OCI-LY7 (cell line): ENCODE measurements at places on chromosomes 3 and 15. TPM values are rescaled to one million over a fixed set of nuclear protein-coding genes. Genes with fewer than 3 reads are reported as not detected.

PARP3 gene
- 11.0 and 12.0 TPM in 2 replicates for total RNA-seq

NSUN3 gene
- 13.5 and 17.7 TPM in 2 replicates for total RNA-seq

GRCh38 chr15:83318861-83319415, 34.5 kb upstream of the BNC1 start:
- DNase-seq: no peak

DNA sequence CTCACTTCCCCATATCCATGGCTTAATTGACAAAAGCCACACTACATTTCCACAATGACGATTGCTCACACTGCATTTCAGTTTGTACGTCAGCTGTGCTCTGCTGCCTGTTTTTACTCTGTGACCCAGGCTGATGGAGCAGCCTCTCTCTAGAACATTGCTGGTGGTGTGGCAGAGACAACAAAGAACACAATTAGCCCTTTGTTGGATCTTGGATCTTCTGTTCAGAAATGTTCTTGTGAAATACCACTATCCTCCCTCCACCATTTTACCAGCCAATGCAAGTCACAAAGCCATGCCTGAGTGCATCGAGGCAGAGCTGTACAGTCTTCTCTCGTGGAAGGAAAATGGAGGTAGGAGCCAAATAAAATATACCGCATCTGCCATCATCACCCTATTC, 56.9 kb upstream of the TBC1D5 start:
- DNase-seq: no peak

DNA sequence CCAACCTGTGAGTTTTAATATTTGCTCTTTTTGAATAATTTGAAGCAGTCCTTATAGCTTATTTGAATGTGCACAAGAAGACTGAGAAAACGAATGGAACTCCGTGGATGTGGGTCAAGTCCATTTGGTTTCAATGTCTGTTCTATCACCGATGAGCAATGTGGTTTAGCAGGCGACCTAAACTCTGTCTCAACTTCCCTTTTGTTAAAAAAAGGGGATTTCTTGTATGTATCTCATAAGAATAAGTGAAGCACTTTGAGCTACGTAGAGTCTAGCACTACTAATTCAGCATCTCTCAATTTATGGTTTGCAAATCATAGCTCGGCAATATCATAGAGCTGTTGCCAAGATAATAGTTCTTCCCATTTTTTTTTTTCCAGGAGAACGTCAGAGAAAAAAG, 4.6 kb upstream of the SKIL start:
- DNase-seq: no peak
